Femur (tissue), 1 donor: ENCODE measurements at places on chromosomes 5 and 9.

DNA sequence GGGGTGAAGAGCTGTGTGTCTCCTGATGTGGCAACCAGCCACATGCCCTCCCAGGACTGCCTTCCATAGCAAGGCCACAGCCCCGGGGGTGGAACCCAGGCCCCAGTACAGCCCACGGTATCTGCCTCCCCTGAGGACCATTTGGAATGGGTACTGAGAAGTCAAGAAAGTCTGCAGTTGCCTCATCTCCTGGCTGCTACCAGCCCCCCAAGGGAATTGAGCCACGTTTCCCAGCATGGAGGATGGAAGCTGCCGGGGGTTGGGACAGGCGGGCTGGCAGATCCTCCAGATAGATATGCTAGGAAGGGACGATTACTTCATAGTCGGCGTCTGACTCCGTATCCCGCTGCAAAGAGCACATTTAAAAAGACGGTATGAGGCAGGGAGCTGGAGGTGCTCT lies 5.5 kb upstream of the DMRT2 start:
- peak; percentile 41 for DNase-seq

DNA sequence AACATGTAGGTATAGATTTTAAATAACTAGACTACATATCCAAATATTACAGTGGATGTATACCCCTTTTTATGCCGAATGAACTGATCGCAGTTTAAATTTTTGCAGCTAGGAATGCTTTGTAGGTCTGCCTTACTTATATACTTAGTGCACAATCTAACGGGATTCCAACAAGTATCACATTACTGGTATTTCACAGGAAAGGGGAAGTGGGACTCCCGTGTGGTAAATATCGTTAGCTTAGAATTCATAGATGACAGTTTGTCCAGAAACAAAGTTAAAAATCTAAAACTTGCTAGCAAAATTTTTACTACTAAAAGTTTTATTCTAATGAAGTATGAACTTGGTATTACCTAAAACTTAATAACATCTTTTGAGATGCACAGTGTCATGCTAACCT lies 193.5 kb upstream of the TLX3 start:
- no peak for DNase-seq

- no peak for DNase-seq
Observed at GRCh38 chr5:2094616-2094995, 211.9 kb upstream of the IRX4 start.

DNA sequence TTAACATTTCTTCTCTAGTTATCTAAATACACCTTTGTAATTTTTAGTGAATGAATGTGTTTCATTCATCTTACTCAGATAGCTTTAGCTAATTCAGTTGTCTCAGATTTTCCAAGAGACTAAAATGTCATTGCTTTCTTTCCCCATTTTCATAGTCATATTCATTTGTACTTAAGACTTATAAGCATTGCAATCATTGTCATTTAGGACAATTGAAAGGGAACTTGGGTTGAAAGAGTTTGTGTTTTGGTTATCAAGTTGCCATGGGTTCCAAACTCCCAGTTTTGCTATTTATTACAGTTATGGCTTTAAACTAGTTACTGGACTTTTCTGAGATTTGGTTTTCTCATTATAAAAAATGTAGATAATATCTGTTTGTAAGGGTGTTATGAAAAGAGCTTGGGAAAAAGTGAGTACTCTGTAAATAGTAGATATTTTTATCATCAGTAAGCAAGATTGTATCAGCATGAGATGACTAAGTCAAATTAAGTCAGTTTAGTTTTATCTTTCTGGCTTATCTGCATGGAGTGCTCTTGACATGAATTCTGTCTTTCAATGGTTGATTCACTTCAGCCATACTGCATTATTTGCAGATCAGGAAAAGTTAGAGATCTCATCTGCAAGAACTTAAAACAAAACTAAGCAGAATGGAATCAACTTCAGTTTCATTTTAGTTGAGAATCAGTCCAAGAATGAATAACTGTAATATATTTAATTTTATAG lies 107.5 kb downstream of the PBX3 start:
- DNase-seq = no peak

DNA sequence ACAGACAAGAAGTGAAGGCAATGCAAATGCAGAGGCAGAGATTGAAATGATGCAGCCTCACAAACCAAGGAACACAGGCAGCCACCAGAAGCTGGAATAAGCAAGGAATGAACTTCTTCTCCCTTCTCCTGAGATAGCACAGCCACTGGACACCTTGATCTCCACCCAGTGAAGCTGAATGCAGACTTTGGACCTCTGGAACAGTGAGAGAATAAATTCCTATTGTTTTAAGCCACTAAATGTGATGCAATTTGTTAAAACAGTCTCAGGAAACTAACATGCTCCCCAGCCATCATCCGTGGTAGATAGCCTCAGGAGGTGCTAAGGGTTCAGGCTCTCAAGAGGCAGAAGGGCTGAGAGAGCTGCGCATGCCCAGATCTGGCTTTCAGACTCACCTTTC lies 512.2 kb upstream of the ZNF608 start:
- DNase-seq = no peak

DNA sequence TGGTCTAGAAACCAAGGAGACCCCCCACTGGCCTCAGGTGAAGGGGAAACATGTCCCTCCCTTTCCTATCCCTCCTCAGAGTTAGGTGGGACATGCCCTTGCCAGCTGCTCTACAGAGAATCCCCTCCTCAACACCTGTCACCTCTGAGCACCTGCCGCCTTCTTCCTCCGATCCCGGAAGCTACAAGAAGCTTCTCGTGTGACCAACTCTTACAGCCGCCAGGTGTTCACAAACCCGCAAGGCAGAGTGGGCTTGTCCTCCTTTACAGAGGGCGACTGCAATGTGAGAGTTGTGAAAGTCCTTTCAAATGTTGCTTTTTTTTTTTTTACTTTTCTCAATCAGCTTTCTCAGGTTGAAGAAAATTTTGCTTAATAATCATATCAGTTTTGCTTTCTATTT lies 3.7 kb upstream of the ICE1 start:
- DNase-seq = no peak

GRCh38 chr5:133664422-133664821 lies 52.1 kb upstream of the FSTL4 start:
- no peak for DNase-seq

DNA sequence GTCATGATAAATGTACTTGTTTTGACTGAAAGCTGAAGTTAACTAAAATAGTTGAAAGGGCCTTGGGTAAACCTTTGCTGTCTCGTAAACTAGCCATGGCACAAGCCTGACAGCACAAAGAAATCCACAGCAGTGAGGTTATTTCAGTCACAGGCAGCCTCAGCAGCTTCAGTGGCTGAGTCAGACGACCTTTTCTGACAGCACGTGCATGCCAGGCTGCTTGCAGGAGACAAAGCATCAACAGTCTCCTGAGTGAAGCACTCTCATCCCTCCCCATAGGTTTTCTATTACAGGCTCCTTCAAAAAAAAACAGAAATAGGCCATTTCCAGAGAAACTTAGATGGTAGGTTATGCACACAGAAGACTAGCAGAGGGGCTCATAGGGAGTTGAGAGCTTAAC lies 34.6 kb downstream of the OXCT1 start:
- peak; percentile 25 for DNase-seq

DNA sequence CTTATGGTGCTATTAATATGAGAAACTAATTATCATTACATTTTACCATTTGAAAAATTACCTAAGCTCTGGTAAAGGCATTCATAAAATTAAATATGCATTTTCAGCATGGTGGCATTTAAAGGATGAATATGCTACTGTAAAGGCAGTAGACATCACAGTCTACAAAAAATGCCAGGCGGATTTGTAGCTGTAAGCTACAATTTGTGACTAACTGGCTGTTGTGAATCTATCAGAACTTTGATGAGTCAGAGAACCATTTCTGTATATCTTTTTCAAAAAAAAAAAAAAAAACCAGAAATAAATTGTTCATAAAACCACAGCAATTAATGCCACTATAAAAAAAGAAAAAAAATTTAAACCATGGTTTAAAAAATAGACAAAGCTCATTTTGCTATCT lies 186.3 kb downstream of the NFIB start:
- DNase-seq = no peak

- no peak for DNase-seq
Observed at GRCh38 chr5:176887252-176887849, 11.8 kb downstream of the HK3 start.

DNA sequence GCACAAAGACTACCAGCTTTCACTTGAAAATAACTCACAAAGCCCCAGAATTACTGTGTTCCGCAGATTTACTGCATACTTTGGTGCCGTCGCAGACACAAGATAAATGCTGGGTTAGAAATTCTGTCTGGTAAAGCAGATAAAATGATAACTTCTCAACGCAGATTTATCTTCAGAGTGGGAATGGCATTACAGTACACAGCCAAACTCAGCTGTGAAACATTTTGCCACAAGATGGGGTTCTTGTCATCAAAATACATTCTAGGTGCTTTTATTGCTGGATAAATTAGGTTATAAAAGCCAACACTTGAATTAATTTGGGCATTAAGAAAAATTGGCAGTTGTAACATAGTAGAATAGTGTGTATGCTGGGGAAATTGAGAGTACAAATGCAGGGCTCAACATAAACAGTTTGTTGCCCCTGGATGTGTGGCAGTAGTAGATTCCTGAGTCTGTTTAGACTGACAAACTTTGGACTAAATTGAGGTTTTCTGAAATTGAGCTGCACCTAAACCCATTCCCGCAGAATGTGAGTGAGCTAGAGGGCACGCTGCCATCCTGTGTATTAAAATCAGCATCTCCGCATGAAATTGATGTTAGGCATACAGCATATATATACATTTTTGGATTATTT lies 61.1 kb downstream of the LMNB1 start:
- DNase-seq = no peak

- no peak for DNase-seq
Observed at GRCh38 chr5:166505544-166505943, 1785.9 kb upstream of the WWC1 start.

DNA sequence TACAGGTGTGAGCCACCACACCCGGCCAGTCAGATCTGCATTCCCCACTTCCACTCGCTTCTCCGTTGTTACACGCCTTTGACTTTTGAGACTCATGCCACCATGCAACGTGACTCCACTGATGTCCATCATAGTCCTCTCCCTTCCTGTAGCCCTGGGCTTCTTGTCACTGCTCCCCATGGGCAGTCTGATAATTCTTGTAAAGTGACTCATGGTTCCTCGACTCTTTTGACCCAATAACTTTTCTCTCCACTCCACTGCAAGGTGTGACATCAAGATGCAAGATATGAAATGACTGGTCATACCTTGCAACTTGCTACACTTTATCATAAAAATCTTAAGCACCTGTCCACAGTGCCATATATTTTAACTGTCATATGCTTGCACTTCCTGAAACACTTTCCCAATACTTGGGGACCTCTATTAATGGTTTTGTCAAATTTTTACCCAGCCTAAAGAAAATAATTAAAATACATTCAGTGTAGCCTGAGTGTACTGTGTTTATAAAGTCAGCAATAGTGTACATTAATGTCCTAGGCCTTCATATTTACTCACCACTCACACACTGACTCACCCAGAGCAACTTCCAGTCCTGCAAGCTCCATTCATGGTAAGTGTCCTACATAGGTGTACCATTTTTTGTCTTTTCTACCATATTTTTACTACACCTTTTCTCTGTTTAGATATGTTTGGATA lies 18.6 kb upstream of the ANKRD18A start:
- no peak for DNase-seq
